ENCODE measurements at places on chromosomes 4 and X. TPM values are rescaled to one million over a fixed set of nuclear protein-coding genes. Genes with fewer than 3 reads are reported as not detected.
A peak's percentile ranks its signal among the peaks of the same experiment; 100 is the strongest.

- no peaks in the 10 kb centered on the region for H3K36me3 ChIP-seq
- H3K27me3 ChIP-seq: no peaks in the 10 kb centered on the region
- no peak overlapping the region for H3K4me3 ChIP-seq
- H3K4me1 ChIP-seq: no peaks in the 10 kb centered on the region
- no peak for DNase-seq
Measured at GRCh38 chr4:39181520-39181904, 817 bp upstream of the WDR19 start.

- no peak overlapping the region for H3K4me3 ChIP-seq
- no peaks in the 10 kb centered on the region for H3K36me3 ChIP-seq
Measured at GRCh38 chrX:39614680-39614998, 483.1 kb downstream of the BCOR start.

- DNase-seq: peak; percentile 64
- peaks cover 9% of the 10 kb centered on the region for H3K27me3 ChIP-seq
- no peak overlapping the region for H3K27ac ChIP-seq
- peaks cover 8% of the 10 kb centered on the region for H3K4me1 ChIP-seq
- no peaks in the 10 kb centered on the region for H3K36me3 ChIP-seq
Measured at GRCh38 chr4:6658597-6659075, 18.2 kb downstream of the MRFAP1 start.

GRCh38 chrX:153882086-153882498 lies 3.9 kb downstream of the L1CAM start:
- peaks cover 14% of the 10 kb centered on the region for H3K27me3 ChIP-seq
- no peaks in the 10 kb centered on the region for H3K36me3 ChIP-seq
- no peak overlapping the region for H3K4me3 ChIP-seq
- no peak overlapping the region for H3K27ac ChIP-seq
- H3K4me1 ChIP-seq: peaks cover 5% of the 10 kb centered on the region

GRCh38 chr4:38091636-38092035 lies 131.4 kb downstream of the PTTG2 start:
- H3K27ac ChIP-seq: no peak overlapping the region
- peaks cover 2% of the 10 kb centered on the region for H3K4me1 ChIP-seq
- H3K4me3 ChIP-seq: no peak overlapping the region

DNA sequence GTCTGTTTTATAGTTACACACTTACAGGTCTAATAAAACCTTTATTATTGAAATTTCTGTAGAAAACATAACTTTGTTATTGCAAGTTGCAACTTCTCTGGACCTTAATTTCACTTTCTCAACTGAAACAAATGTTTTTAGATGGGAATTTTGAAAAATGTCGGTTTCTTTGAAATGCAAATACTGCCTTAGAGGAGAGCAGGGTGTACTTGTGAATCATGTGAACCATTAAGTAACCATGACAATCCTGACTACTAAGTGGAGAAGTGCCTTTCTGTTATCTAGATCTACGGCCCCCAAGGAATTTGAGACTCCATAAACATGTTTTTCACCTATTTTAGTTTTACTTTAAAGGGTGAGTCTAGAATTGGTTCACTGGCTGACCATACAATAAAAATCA lies 8.5 kb upstream of the ARMCX2 start:
- H3K4me3 ChIP-seq: no peak overlapping the region
- no peak overlapping the region for H3K27ac ChIP-seq
- peaks cover 17% of the 10 kb centered on the region for H3K27me3 ChIP-seq
- DNase-seq: no peak
- H3K36me3 ChIP-seq: no peaks in the 10 kb centered on the region
- no peaks in the 10 kb centered on the region for H3K4me1 ChIP-seq

DNA sequence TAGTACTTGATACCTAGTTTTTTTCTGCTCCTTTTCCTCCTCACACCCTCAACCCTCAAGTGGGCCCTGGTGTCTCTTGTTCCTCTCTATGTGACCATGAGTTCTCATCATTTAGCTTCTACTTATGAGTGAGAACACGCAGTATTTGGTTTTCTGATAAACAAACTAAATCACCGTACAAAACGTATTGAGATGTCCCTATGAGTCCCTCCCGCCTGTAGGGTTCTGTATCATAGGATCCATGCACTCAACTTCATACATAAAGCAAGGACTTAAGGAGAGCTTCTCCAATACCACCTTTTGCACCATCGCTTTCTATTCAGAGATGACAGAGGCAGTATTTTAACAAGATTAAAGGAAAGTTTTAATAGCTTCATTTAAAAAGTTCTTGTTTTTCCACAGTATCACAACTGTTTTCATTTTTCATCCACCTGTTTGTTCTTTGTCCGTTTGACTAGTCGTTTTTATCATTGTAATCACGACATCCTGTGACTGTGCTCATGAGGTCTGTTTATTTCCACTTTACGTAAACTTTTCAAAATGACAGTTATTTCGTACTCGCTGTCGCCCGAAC lies 457 bp upstream of the RAB9A start:
- H3K27ac ChIP-seq: peak overlapping the region; percentile 96
- peak overlapping the region; percentile 94 for H3K4me3 ChIP-seq

- no peak overlapping the region for H3K4me3 ChIP-seq
- H3K27ac ChIP-seq: no peak overlapping the region
- DNase-seq: no peak
- H3K4me1 ChIP-seq: no peaks in the 10 kb centered on the region
Measured at GRCh38 chrX:39477031-39477761, 620.6 kb downstream of the BCOR start.

- H3K27me3 ChIP-seq: peaks cover 2% of the 10 kb centered on the region
- no peak for DNase-seq
- no peaks in the 10 kb centered on the region for H3K4me1 ChIP-seq
Measured at GRCh38 chr4:8102076-8102355, 56.6 kb downstream of the ABLIM2 start.

GRCh38 chrX:95875661-95876060 lies 809.0 kb upstream of the DIAPH2 start:
- no peak overlapping the region for H3K4me3 ChIP-seq
- H3K36me3 ChIP-seq: no peaks in the 10 kb centered on the region
- no peaks in the 10 kb centered on the region for H3K27me3 ChIP-seq
- H3K4me1 ChIP-seq: no peaks in the 10 kb centered on the region
- no peak overlapping the region for H3K27ac ChIP-seq
- DNase-seq: no peak

DNA sequence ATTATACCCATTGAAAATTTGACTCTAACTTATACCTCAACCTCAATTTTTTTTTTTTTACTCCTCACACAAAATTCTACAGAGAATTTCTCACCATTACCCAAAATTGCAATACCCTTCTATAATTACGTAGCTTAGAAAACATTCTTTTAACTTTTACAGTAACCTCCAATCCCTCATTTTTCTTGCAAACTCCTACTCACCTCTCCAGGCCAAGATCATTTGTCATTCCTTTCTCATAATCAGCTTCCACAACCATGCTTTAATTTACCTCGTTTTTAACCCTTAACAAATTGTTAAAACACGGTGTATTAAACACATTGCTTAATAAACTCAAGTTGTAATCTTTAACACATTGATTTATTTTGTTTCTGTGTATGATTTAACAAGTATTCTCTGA lies 289.7 kb upstream of the TRAM1L1 start:
- no peak for DNase-seq
- no peaks in the 10 kb centered on the region for H3K4me1 ChIP-seq
- no peak overlapping the region for H3K27ac ChIP-seq
- H3K36me3 ChIP-seq: no peaks in the 10 kb centered on the region
- no peaks in the 10 kb centered on the region for H3K27me3 ChIP-seq

DNA sequence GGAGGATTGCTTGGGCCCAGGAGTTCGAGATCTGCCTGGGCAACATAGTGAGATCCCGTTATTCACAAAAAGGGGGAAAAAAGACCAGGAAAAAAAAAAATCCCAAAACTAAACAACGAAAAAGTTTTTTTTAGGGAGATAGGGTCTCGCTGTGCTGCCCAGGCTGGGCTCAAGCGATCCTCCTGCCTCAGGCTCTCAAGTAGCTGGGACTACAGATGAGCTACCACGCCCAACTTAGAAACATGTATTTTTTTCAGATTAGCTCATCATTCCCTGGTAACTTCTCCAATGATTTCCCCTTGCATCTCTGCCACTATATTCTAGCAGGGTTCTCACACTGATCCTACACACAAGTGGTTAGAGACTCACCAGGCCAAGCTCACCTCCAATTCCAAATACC lies 24.4 kb upstream of the IRAK1 start:
- peak overlapping the region; percentile 50 for H3K27ac ChIP-seq
- H3K4me3 ChIP-seq: no peak overlapping the region
- DNase-seq: no peak
- peaks cover 18% of the 10 kb centered on the region for H3K4me1 ChIP-seq
- peaks cover 12% of the 10 kb centered on the region for H3K27me3 ChIP-seq

GRCh38 chr4:38368613-38369012 lies 295.4 kb upstream of the KLF3 start:
- H3K27me3 ChIP-seq: peaks cover 10% of the 10 kb centered on the region
- no peak overlapping the region for H3K27ac ChIP-seq
- H3K4me1 ChIP-seq: no peaks in the 10 kb centered on the region
- DNase-seq: no peak

DNA sequence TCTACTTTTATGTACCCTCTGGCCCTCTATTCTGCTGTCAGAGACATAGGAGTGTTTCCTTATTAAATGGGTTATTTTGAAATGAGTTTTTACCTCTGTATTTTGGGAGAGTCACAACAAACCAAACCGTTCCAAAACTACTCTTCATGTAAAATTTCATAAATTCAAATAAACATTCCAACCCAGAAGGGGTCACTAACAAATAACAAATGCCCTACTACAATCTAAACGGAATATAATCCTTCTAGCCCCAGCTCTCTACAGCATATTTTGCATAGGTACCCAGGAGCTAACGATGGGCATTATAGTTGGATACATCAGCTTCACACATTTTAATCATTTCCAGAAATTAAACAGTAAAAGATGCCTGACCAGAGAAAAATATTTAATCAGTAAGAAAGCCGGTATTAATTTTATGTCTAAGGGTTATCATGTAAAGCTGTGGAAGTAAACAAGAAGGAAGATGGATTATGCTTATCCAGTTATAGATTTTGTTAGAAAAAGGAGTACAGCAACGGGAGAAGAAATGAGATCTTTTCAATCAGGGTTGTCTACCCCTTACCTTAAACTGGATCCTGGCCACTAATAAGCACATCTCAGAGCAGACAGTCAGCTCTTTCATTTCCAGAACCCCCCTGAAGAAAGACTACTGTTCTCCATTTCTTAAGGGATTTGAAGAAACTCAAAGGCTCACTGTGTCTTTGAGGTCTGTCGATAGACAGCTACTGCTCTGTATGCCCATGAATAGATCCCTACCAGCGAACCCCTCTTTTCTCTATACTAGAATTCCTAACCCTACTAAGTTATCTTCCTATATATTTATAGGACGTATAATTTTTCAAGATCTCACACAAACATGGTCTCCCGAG lies 1.2 kb downstream of the UGDH start:
- peaks cover 24% of the 10 kb centered on the region for H3K4me1 ChIP-seq
- peak overlapping the region; percentile 100 for H3K4me3 ChIP-seq
- peaks cover 2% of the 10 kb centered on the region for H3K27me3 ChIP-seq
- H3K27ac ChIP-seq: peak overlapping the region; percentile 94
- no peak for DNase-seq

DNA sequence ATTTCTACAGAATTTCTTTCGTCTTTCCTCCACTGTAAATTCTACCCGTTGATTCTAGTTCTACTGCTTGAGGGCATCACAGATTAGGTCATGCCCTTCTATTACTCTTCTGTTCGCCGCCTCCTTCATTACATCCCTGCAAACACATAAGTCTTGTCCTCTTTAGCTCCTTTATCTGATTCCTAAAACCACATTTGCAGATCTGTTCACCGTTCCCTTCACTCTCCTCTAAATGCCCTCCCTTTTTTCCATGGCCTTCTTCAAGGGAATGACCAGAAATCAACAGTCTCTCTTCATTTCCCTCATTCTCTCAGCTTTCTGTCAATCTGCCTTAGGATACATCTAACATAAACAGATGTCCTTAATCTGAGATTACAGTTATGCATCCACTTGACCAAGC lies 43.1 kb downstream of the BTC start:
- H3K4me3 ChIP-seq: no peak overlapping the region
- H3K27me3 ChIP-seq: no peaks in the 10 kb centered on the region
- no peaks in the 10 kb centered on the region for H3K4me1 ChIP-seq
- H3K27ac ChIP-seq: no peak overlapping the region
- no peak for DNase-seq

DNA sequence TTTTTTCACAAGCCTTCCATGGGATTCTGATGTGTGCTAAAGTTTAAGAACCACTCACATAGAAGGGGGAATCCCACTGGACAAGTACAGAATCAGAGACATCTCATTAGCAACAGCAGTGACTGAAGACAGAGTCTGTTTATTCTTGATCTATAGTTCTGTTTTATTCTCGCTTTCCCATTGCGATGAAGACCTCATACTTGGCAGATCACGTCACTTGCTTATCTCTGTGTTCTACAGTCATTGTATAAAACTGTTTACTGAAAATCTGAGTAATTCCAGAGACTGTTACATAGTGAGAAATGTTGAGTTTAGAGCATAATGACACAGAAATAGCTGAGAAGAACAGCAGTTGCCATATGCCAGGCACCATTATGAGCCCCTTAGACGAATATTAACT lies 185.5 kb downstream of the PTTG2 start:
- no peak for DNase-seq
- no peak overlapping the region for H3K4me3 ChIP-seq
- no peaks in the 10 kb centered on the region for H3K27me3 ChIP-seq
- H3K27ac ChIP-seq: no peak overlapping the region

GRCh38 chr4:3367866-3368265 lies 73.9 kb upstream of the HGFAC start:
- peaks cover 33% of the 10 kb centered on the region for H3K4me1 ChIP-seq
- H3K27me3 ChIP-seq: peaks cover 4% of the 10 kb centered on the region
- no peak for DNase-seq
- no peak overlapping the region for H3K27ac ChIP-seq
- H3K4me3 ChIP-seq: no peak overlapping the region

DNA sequence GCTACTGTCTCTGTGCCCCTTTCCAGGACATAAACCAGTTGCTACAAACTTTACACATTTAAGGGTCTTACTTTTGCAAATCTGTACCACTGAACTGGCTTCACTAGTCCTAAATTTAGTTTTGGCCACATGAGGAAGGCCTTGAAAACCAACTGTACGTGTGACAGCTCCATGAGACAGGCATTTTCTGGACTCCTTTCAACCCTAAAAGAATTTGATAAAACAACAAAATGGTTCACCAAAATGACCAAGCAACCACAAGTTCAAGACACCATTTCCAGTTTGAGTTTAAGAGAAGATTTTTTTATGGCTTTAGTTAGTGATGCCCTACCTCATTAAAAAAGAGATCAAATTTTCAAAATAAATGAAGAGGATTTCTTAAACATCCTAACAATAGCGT lies 246.4 kb downstream of the ZNF674 start:
- no peaks in the 10 kb centered on the region for H3K4me1 ChIP-seq
- no peak for DNase-seq
- H3K27ac ChIP-seq: no peak overlapping the region
- H3K27me3 ChIP-seq: peaks cover 2% of the 10 kb centered on the region
- no peak overlapping the region for H3K4me3 ChIP-seq
- no peaks in the 10 kb centered on the region for H3K36me3 ChIP-seq

- no peak for DNase-seq
- H3K4me3 ChIP-seq: no peak overlapping the region
- no peaks in the 10 kb centered on the region for H3K4me1 ChIP-seq
Measured at GRCh38 chrX:80513625-80514024, 93.4 kb downstream of the TENT5D start.

RS1 gene
- polyA plus RNA-seq: not detected

FGB gene
- polyA plus RNA-seq: not detected

RASSF6 gene
- not detected for polyA plus RNA-seq

IGSF1 gene
- not detected for polyA plus RNA-seq

SPRY1 gene
- 5.2 TPM for polyA plus RNA-seq

WDR44 gene
- polyA plus RNA-seq: 4.5 TPM

PRSS48 gene
- polyA plus RNA-seq: not detected

NAA11 gene
- polyA plus RNA-seq: not detected

PPP1R3F gene
- polyA plus RNA-seq: 1.9 TPM
